Small intestine (tissue), 16 donors: ENCODE measurements at places on chromosomes 1 and 21.
A peak's percentile ranks its signal among the peaks of the same experiment; 100 is the strongest.

GRCh38 chr1:2590233-2591141 is 3.9 kb downstream of the PRXL2B start:
- no peaks in the 10 kb centered on the region for H3K36me3 ChIP-seq
- no peak for DNase-seq
- no peaks in the 10 kb centered on the region for H3K4me1 ChIP-seq
- H3K27ac ChIP-seq: no peak overlapping the region

DNA sequence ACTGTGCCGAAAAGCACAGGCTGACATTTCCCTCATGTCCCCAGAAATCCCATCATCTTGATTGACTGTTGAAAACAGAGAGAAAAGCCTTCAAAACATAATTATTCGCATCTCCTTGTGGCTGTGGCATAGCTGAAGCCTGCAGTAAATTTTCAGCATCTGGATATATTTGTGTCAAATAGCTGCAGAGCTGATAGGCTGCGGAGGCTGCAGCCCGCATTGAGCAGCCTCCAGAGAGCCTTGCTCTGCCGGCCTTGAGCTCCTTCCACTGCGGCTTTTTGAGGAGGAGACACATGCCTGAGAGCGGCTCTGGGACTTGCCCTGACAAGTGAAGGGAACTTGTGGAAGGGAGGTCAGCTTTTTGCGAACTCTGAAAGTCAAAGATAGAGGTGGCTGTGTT is 144.7 kb downstream of the RYR2 start:
- no peaks in the 10 kb centered on the region for H3K4me1 ChIP-seq
- no peak for DNase-seq
- H3K27me3 ChIP-seq: no peaks in the 10 kb centered on the region
- no peaks in the 10 kb centered on the region for H3K36me3 ChIP-seq
- no peak overlapping the region for H3K27ac ChIP-seq
- no peak overlapping the region for H3K4me3 ChIP-seq

DNA sequence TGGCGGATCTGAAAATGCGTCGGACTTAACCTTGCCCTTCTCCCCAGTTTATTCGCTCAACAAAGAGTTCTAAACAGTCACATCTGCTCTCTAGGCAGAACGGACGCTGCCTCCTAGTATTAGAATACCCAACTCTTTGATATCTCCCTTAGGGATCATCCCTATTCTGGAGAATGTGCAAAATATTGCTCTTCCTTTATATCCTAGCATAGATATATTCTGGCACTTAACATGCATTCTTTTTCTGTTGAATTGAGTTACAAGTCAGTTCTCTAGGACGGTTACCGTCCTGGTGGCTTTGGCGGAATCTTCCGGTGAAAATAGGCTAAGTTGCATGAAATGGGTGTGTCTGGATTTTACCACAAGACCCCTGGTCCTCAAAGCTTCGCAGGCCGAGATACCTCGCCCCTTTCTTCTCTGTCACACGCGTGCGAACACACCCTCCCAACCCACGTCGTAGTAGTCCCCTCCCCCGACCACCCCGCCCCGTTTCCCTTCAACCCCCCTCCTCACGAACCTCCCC is 501 bp upstream of the DNAJC6 start:
- no peak overlapping the region for H3K4me3 ChIP-seq
- H3K36me3 ChIP-seq: no peaks in the 10 kb centered on the region
- no peak overlapping the region for H3K27ac ChIP-seq
- DNase-seq: no peak

DNA sequence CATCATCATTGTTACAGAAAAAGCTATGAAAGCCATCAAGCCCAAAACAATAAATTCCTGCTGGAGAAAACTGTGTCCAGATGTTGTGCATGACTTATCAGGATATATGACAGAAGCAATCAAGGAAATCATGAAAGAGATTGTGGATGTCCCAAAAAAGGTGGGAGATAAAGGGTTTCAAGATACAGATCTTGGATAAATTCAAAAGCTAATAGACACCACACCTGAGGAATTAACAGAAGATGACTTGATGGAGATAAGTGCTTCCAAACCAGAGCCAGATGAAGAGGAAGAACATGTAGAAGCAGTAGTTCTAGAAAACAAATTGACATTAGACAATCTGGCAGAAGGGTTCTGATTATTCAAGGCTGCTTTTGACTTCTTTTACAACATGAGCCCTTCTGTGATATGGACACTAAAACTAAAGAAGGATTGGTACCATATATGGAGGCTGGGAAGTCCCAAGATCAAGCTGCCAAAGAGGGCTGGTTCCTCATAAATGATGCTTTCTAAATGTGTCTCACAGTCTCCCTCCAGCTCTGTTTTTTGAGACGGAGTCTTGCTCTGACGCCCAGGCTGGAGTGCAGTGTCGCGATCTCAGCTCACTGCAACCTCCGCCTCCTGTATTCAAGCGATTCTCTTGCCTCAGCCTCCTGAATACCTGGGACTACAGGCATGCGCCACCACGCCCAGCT is 32.1 kb upstream of the LRIG2 start:
- H3K27me3 ChIP-seq: no peaks in the 10 kb centered on the region
- no peaks in the 10 kb centered on the region for H3K36me3 ChIP-seq
- no peak overlapping the region for H3K4me3 ChIP-seq
- peaks cover 34% of the 10 kb centered on the region for H3K4me1 ChIP-seq
- no peak overlapping the region for H3K27ac ChIP-seq

DNA sequence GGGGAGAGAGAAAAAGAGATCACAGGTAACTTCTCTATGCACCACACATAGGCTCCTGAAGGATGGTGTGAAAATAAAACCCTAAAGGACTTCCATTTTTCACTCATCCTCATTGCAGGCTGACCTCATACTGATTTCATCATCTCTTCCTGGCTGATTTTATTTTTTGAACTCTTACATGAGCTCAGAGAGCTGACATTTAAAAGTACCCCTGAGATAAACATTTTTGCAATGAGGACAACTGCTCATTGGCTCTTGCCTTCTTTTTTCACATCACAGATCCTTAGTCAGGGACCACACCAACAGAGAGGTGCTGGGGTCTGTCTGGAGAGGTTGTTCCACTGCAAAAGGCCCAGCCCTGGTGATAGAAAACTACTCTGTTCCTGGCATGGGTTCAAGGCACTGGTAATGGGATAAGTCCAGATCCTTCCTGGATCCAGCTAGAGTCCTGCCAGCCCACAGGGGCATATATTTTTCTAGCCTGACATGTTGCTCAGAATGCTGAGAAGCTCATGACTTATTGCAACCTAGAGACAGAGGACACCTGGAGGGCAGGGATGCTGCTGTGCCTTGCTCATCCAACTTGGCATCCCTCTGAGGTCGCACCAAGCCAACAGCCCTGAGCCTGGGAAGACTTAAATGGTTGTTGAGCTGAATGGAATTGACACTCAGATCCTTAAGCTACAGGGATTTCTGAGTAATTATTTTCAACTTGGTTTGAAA is 360.0 kb downstream of the HHAT start:
- no peak for DNase-seq
- no peaks in the 10 kb centered on the region for H3K27me3 ChIP-seq
- H3K27ac ChIP-seq: no peak overlapping the region
- no peaks in the 10 kb centered on the region for H3K4me1 ChIP-seq
- H3K4me3 ChIP-seq: no peak overlapping the region

DNA sequence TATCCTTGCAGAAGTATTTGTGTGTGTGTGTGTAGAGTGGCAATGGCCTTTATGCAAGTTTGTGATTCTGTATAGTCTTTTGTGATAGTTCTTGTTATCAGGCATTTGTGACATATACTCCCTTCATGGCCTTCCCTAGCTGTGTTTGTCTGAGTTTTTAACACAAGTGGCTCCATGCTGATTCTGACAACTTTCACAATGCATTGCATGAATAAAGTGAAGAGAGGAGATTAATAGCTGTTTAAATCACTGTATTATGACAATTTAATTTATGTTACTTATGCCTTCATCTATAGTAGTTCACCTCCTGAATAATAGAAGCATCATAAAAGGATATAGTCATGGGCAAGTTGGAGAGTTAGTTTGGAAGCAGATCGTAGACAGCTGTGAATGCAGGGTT is 17.2 kb upstream of the MCOLN3 start:
- H3K27ac ChIP-seq: no peak overlapping the region
- DNase-seq: no peak
- H3K36me3 ChIP-seq: no peaks in the 10 kb centered on the region
- no peaks in the 10 kb centered on the region for H3K27me3 ChIP-seq

- no peaks in the 10 kb centered on the region for H3K4me1 ChIP-seq
- H3K4me3 ChIP-seq: no peak overlapping the region
- DNase-seq: no peak
- H3K27me3 ChIP-seq: no peaks in the 10 kb centered on the region
Measured at GRCh38 chr21:35521852-35522505, 472.9 kb upstream of the RUNX1 start.

GRCh38 chr1:43764581-43764980 is 57.2 kb downstream of the ST3GAL3 start:
- no peaks in the 10 kb centered on the region for H3K36me3 ChIP-seq
- no peak for DNase-seq
- no peak overlapping the region for H3K27ac ChIP-seq
- no peaks in the 10 kb centered on the region for H3K4me1 ChIP-seq

GRCh38 chr1:17515902-17516301 is 23.6 kb upstream of the ARHGEF10L start:
- no peak for DNase-seq
- peak overlapping the region; percentile 70 for H3K27ac ChIP-seq
- H3K4me3 ChIP-seq: no peak overlapping the region
- no peaks in the 10 kb centered on the region for H3K27me3 ChIP-seq

GRCh38 chr1:219067350-219067712 is 106.3 kb upstream of the LYPLAL1 start:
- no peak overlapping the region for H3K4me3 ChIP-seq
- no peak for DNase-seq
- no peaks in the 10 kb centered on the region for H3K27me3 ChIP-seq
- no peaks in the 10 kb centered on the region for H3K4me1 ChIP-seq
- H3K36me3 ChIP-seq: no peaks in the 10 kb centered on the region
